Skeletal muscle cell (primary cell): ENCODE measurements at places on chromosomes 1 and 21.

GRCh38 chr1:195591917-195592672, 1016.1 kb downstream of the KCNT2 start:
- DNase-seq: peak; percentile 69

GRCh38 chr21:38944903-38945302, 139.2 kb downstream of the ETS2 start:
- no peak for DNase-seq

DNA sequence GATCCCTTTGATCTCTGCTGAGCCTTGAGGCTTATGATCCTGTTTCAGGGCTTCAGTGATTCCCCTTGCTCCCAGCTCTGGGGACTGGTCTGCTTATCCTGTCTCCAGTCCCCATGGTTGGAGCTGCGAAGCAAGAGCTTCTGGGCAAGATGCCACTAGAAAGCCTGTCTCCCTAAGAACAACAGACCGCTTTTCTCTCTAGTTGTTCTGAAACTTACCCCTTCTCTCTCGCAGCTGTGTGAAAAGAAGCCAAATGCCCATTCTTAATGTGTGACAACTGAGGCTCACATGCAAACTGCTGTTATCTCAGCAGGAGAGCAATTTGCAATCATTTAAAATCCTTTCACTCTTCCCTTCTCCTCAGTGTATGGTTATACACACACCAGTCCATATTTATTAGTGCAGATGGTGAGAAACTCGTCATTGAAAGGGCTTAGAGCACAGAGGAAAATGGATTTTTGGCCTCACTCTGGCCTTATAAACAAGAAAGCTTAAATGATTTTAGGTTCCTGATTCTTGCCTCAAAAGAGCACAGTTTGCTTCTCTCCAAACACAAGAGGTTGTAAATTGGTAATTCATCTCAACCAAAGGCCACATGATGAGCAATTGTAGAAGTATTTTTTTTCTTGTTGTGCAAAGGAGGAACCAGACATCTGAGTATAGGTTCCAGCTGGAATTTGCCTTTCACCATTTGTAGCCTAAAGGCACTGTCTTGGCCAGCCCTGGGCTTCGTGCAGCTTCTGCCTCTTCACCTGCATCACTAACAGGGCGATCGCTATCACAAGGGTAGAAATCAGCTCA, 179.2 kb upstream of the LMO4 start:
- peak; percentile 55 for DNase-seq

- no peak for DNase-seq
Measured at GRCh38 chr21:31297806-31298205, 46.3 kb downstream of the TIAM1 start.

DNA sequence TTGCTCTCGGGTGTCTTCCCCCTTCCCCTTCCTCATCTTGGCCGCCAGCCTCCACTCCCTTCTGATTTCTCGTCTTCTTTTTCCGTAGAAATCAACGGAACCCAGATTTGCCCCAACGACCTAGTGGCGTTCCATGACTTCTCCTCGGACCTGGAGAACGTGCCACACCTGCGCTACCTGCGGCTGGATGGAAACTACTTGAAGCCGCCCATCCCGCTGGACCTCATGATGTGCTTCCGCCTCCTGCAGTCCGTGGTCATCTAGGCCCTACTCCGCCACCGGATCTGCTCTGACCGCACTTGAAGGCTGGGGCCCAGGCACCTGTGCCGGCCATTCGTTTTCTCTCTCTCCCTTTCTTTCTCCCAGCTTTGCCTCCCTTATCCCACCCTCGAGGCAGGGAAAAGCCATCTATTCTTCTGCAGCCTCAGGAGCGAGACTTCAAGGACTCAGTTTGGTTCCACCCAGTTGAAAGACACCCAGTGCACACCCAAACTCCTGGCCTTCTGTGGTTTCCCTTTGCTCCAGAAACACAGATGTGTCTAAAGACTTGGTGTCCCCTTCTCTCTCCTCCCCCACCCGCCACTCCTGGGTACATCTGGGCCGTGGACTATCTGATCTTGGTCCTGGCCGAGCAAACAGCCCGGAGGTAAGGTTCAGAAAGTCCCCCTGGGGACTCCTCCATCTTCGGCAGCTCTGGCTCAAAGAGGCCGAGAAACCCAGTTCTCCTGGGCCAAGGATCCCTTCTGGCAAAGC, 7.2 kb upstream of the OPTC start:
- no peak for DNase-seq

GRCh38 chr1:84675106-84675505, 15.2 kb downstream of the SSX2IP start:
- no peak for DNase-seq

- no peak for DNase-seq
Measured at GRCh38 chr1:60969971-60970509, 112.3 kb upstream of the NFIA start.

DNA sequence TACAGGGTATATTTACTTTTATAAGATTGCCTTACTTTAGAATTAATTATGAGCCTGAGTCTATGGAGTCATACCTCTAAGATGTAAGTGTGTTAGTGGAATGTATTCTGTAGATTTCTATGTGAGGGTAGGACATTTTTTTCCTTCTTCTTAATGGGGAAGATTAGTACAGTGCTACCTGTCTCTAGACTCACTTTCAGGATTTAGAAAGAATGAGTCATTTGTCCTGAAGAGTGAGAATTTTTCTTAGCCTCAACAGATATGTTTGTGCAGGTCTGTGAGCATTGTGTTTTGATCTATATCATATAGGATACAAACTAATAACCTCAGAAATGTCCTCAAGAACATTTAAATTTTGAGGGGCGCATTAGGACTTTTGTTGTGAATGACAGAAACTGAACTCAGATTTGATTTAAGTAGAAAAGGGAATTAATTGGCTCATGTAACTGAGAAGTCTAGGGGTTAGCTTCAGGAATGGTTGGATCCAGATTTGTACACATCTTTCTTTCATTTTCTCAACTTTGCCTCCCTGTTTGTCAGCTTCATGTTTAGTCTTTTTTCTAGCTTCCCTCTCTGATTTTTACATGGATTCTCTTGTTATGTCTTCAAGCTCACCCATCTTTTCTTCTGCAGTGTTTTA, 45.3 kb downstream of the TTC3 start:
- DNase-seq: no peak

- no peak for DNase-seq
Measured at GRCh38 chr1:239413916-239414315, 27.5 kb downstream of the CHRM3 start.

DNA sequence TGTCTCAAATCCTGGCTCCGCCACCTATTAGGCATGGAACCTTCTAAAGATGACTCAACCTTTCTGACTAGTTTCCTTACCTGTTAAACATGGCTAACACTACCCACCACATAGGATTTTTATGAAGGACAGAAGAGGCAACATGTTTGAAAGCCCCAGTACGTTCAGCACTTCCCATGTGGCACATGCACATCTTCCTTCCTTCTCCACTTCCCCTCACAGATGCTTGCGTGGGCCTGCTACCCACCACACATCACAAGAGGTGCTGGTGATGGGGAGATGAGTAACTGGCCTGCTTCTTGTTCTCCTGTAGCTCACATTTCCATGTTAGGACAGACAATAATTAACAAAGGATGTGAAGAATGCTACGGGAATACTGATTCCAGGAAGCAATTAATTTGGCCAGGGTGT, 7.1 kb downstream of the ZBTB21 start:
- DNase-seq: peak; percentile 37

DNA sequence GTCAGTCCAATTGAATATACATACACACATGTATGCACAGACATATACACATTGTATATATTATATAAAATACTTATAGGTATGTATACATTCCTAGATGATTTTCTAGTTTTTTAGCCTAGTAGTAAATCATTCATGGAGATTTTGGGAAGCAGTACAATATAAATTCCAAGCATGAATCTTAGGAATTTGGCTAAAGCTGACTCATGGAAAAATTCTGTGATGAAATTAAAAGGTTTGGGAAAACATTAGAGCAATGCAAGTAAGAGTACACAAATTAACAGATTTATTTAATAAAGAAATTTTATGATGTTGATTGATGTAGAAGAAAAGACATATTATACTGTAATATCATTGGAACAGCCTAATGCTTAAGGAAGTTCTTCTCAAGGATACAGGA, 43.7 kb upstream of the PTGFR start:
- DNase-seq: no peak

GRCh38 chr1:21129407-21129806, 47.3 kb downstream of the EIF4G3 start:
- no peak for DNase-seq

DNA sequence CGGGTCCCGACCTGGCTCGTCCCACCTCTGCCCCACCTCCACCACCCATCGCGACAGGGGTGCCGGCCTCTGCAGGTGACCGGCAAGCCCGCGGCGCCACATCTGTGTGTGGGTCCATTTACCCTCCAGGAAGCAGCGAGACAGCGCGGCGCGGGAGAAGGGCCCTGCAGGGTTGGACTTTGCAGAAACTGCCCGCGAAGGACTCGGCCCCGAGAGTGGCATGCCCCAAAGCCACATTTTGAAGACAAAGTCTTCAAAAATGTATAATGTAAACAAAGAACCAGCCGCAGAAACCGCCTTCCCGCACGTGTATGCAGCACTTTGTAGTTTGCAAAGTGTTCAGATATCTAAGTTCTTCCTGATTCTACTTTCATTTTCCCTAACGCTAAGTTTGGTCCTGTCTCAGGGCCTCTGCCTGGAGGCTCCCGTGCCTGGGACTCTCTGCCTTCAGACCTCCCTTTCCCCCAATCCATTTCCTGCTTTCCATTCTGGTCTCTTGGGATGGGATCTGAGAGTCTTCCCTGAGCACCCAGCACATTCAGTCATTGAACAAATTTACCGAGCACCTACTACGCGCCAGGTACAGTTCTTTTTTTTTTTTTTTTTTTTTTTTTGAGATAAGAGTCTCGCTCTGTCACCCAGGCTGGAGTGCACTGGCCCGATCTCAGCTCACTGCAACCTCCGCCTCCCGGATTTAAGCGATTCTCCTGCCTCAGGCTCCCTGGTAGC, 524 bp upstream of the TMCO4 start:
- DNase-seq: peak; percentile 35

DNA sequence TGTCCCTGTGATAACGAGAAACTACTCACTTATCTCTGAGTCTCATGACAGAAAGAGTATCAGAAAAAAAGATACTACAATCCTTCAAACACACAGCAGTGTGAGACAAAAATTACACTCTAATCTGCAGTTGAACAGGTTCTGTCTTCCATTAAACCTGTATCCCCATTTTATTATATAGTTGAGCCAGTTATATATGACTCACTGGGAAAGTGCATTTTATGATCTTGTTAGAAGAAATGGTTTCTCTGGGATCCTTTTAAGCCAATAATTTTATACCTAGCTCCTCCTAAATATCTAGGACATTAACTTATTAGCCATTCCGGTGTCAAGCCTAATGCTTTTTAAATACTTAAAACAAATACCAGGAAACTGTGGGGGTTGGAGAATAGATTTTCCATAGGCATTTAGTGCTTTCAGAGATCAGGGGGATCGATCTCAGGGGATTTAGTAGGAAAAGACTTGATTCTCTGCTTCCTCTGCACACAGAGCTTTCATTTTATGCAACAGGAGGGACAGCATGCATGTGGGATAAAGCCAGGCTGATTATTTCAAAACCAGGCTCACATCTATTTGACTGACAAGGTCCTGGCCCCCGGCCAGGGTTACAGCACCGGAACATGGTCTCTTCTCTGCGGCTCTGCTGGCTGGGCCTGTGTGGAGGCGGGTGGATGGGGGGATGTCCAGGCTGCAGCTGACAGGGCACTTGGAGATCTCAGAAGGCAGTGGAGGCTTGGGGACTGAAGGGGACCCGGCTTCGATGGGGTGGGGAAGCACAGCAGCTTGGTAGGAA, 310.6 kb downstream of the DISC1 start:
- DNase-seq: peak; percentile 29

GRCh38 chr1:103197216-103197615, 88.9 kb upstream of the COL11A1 start:
- peak; percentile 54 for DNase-seq

- DNase-seq: no peak
Measured at GRCh38 chr1:34693081-34693480, 61.8 kb upstream of the GJB5 start.

GRCh38 chr1:223776075-223776814, 63.9 kb downstream of the CAPN2 start:
- peak; percentile 79 for DNase-seq
